ENCODE measurements at places on chromosomes 13 and 19.
A peak's percentile ranks its signal among the peaks of the same experiment; 100 is the strongest.

DNA sequence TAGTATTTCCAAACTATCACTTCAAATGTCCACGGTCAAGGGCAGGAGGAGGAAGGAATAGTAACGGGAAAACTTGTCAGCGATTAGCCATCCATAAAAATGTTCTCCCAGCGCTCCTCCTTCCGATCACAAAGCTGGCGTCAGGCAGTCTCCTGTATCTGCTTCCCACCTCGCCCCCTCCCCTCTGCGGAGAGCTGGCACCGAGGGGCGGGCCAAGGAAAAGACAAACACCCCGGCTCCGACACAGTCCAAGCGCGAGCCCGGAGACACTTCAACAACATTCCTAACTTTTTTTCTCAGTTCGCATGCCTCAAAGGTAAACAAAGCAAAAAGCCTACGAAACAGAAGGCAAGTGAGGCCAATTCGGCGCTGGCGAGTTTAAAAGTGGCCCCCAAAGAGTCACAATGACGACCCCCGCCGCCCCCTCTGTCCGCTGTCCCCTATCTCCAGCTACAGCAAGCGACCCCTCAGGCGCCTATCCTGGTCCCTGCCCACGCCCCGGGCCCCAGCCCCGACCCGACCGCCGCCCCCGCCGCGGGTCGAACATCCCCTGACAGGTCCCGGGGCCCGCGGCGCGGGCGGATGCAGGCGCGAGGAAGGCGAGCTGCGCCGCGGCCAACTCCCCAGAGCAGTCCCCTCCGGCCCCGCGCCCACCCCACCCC, 736 bp downstream of the SMAD9 start:
- no peak for DNase-seq

DNA sequence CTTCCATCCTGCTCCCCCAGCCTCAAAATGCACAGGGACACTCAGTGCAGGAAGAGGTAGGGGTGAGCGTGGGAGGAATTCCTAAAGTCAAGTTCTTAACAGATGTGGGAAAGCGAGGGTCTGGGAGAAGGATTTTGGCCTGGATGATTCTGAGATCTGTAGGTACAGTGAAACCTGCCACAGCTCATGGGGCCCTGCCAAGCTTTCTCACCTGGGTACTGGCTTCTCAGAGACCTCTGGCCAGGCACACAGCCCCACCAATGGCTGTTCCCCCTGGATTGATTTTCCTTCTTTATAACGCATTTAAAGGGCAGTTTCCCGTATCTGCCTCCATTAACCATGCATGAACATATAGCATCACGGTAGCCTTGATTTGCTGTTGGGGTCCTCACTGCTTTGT, 47.0 kb upstream of the GSX1 start:
- no peak for DNase-seq

- no peak for DNase-seq
Measured at GRCh38 chr13:109667056-109667455, 119.3 kb downstream of the IRS2 start.

GRCh38 chr19:6576869-6577475, 14.0 kb downstream of the CD70 start:
- DNase-seq, result no peak

DNA sequence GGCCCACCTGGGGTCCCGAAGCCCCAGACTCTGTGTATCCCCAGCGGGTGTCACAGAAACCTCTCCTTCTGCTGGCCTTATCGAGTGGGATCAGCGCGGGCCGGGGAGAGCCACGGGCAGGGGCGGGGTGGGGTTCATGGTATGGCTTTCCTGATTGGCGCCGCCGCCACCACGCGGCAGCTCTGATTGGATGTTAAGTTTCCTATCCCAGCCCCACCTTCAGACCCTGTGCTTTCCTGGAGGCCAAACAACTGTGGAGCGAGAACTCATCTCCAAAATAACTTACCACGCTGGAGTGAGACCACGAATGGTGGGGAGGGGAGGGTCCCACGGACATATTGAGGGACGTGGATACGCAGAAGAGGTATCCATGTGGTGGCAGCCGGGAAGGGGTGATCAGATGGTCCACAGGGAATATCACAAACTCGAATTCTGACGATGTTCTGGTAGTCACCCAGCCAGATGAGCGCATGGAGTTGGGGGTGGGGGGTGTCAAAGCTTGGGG, 1.0 kb upstream of the ICAM5 start:
- no peak for DNase-seq

- DNase-seq, result no peak
Measured at GRCh38 chr19:5632657-5633056, 9.8 kb downstream of the SAFB start.

DNA sequence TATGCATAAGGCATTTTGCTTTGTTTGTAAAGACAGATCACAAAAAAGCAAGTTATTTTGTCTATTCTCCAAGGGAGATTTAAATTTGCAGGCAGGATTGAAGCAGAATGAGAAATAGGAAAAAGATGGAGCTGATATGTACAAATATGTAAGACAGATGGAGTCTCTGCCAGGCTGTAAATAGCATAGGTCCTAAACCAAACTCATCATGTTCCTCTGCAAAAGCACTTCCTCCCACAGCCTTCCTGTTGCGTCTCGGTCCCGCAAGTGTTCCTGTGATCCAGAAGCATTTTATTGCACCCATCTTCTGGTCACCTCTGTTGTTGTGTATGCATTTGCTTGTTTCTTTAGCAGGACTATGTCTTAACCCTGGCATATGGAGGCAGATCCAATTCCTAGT, 95.7 kb upstream of the CLDN10 start:
- no peak for DNase-seq

- DNase-seq, result no peak
Measured at GRCh38 chr13:104871456-104871855, 1664.0 kb downstream of the EFNB2 start.

DNA sequence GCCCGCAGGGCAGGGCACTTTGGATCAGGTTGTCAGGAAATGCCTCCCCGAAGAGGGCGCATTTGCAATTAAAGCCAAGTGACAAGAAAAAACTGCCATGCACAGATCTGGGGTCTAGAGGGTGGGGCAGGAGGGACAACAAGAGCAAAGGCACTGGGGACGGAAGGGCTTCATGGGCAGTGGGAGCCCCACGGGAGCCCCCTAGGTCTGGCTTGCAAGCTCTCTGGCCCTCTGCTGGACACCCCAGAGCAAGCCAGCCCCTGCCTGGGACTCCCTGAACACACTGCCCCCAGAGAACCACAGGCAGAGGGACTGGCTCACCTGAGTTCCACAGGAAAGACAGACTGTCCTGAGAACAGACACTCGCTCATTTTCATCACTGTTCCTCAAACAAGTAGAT, 30.2 kb upstream of the C19orf12 start:
- no peak for DNase-seq

GRCh38 chr19:5504114-5504513, 48.9 kb downstream of the ZNRF4 start:
- no peak for DNase-seq

DNA sequence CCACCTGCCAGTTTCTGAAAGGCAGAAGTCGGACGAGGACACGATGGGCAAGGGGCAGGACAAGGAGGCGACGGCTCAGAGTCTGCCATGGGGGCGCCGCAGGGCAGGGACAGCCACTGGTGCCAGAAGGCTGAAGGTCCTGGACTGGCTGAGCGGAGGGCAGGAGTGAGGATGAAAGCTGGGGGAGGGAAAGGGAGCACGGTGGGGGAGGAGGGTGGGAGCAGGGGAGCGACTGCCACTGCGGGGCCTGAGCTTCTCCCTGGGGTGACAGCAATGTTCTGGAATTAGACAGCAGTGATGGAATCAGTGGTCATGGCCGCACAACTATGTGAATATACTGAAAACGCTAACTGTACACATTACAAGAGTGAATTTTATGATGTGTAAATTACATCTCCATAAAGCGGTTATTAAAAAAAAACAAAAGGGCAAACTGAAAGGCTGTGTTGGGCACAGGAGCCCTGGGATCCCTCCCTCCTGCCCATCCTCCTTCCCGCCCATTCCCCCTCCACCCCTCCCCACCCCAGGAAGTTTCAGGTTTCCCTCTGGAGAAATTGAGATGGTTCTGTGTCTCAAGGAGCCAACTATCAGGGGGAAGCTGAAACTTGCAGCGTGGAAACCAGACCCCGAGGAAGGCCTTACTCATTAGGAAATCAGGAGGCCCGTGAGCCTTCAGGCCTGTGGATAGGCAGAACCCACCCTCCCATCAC, 15.9 kb downstream of the MLLT1 start:
- no peak for DNase-seq

GRCh38 chr19:3684817-3685410, 15.4 kb downstream of the PIP5K1C start:
- DNase-seq, result no peak

DNA sequence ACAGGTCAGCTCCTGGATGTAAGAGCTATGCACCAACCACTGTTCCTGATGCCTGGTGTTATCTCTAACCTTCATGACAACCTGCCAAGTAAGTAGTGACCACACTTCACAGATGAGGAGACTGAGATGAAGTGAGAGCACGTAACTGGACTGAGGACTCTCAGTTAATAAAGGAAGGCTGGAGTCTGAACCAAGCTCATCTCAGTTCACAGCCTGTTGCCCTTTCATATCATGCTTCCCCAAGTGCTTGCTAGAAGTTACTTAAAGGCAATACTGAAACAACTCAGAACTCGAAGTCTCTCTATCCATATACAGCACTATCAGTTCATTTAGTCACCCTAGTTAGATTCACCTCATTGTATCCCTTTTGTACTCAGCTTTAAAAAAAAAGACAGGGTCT, 119.7 kb downstream of the ABCC4 start:
- DNase-seq, result no peak

GRCh38 chr13:114149774-114150740, 17.6 kb upstream of the RASA3 start:
- no peak for DNase-seq

- DNase-seq, result no peak
Measured at GRCh38 chr19:28794301-28794700, 418.6 kb downstream of the UQCRFS1 start.

DNA sequence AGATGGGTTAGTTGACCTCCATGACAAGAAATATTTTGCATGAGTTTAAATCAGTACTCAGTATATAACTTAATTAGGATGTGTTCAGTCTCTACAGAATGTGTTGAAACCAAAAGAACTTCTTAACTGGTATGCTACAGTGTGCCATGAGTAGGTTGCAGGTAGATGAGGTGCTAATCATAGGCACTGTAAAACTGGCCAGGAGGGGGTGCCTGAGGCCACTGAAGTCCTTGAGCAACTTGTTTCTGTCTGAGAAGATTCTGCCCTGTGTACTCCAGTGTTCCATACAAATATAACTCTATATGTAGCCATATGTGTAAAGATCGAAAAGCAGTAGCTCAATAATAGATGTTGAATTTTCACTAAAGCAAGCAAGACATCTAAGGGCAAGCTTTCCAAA, 549.2 kb upstream of the KLF12 start:
- no peak for DNase-seq

GRCh38 chr13:101880581-101880980, 428.1 kb downstream of the ITGBL1 start:
- no peak for DNase-seq

DNA sequence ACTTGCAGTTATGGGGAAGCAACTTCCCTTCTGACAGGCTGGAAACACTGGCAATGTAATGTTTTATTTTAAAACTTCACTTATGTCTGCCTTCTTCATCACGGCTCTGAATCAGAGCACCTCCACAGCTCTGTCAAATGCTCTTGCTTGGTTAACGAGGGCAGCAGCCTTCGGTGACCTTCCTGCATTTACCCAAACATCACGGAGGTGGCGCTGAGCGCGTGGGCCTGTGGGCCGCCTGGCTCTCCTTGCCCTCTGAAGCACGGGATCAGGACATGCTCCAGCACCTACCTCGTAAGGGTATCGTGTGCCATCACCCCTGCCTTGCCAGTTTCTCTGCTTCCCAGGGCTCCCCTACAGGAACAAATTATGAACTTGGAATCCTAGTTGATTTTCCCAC, 310.0 kb downstream of the TEX29 start:
- peak; percentile 79 for DNase-seq

GRCh38 chr13:103312467-103312866, 246.2 kb upstream of the SLC10A2 start:
- no peak for DNase-seq

DNA sequence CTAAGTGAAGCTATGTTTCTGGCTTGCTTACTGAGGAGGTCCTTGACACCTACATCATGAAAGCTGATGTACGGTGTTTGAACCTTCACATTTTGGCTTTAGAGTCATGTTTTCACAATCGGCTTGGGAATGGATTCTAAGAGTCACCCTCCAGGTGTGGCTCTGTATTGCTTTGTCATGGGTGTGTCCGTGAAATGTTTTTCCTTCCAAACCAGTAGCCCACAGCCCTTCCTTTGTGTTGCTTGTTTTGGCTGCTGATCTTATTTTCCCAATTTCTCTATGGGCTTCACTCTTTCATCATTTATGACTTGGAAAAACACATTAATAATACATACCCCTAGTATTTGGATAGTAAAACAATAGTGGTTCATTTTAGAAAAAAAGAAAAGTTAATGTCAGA, 240.6 kb downstream of the GGACT start:
- DNase-seq, result no peak

DNA sequence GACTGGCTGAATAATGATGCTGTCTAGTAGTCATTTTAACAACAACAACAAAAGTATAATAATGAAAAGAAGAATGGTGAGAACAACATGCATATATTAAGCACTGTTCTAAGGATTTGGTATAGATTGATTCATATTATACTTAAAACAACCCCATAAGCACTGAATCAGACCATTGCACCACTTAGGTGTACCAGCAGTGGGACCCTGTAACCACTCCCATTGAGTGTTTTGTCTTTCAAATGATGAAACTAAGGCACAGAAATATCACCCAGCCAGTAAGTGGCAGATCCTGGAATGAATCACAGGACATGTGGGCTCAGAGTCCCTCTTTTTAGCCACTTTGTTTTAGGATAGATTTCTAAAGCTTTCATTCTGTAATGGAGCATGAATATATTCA, 14.9 kb upstream of the TNFSF11 start:
- no peak for DNase-seq

DNA sequence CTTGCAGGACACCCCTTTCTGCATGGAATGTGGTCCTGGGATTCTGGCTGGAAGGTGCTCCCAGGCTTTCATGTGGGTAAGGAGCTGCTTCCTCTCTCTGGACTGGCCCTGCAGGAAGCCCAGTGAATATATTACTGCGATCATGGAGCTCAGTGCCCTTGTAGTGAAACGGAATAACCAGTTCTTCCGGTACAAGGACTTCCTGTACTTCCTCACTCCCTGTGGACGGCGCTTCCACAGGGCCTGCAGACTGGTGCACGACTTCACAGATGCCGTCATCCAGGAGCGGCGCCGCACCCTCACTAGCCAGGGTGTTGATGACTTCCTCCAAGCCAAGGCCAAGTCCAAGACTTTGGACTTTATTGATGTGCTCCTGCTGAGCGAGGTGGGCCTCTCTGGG, 8.0 kb downstream of the CYP4F8 start:
- no peak for DNase-seq

GRCh38 chr19:10566658-10567410, 1.0 kb upstream of the KRI1 start:
- DNase-seq, result no peak
